ENCODE measurements at places on chromosomes 11 and 22. TPM values are rescaled to one million over a fixed set of nuclear protein-coding genes. Genes with fewer than 3 reads are reported as not detected.

ZNF214 gene
- total RNA-seq = not detected

DNA sequence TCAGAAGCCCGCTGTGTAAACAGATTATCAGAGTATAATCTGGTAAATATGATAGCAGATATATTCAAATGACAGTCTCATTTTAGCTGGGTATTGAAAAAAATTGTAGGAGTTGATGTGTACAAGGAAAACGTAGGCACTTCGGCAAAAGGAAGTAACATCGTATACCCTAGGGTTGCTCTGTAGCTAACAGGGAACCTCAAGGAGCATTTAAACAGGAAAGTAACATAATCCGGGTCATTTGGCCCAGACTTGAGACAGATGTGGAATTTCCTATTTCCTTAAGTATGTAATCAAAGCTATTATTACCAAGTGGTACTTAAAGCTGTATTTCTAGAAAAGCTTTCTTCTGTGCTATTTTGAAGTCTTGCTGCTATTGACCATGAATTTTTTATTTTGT lies 215.6 kb downstream of the DDX10 start:
- H3K4me1 ChIP-seq = no peaks in the 10 kb centered on the region
- no peak overlapping the region for H3K4me3 ChIP-seq
- H3K27me3 ChIP-seq = no peaks in the 10 kb centered on the region
- H3K27ac ChIP-seq = no peak overlapping the region
- no peak for DNase-seq

GRCh38 chr22:29393019-29393608 lies 4.7 kb upstream of the AP1B1 start:
- DNase-seq = no peak
- H3K4me1 ChIP-seq = peaks cover 12% of the 10 kb centered on the region
- no peaks in the 10 kb centered on the region for H3K27me3 ChIP-seq
- peak overlapping the region; percentile 31 for H3K27ac ChIP-seq

DNA sequence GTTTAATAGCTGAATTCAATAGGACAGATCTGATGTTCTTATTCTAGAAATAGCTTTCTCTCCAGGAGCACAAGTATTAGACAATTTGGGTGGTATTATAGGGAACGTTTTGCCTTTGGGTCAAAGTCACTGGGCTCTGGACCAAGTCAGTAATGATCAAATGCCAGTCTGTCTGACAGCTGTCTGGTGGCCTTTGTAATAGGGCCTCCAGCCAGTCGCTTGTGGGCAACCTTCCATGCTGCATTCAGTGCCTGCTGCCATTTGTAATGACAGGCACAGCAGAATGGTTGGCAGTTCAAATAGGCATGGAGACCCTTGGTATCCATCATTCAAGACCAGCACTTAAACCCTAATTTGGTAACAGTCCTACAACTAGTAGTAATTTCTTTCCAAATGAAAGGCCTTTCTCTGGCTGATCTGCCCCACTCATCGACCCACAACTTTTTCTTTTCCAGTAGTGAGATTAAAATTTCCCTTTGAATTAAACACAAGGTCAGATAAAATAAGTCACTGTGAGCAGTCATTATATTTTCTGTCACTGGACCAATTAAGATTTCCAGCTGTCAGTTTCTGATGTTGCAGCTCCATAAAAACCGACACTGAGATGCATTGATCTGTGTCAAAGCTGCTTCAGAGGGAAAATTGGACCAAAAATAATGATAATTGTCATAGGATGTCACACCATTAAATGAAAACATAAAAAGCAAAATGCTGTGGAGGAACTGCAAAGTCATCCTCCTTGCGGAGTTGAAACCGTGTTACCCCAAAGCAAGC lies 1038.1 kb downstream of the LRRC4C start:
- H3K4me3 ChIP-seq = no peak overlapping the region
- H3K4me1 ChIP-seq = no peaks in the 10 kb centered on the region
- no peak overlapping the region for H3K27ac ChIP-seq
- no peaks in the 10 kb centered on the region for H3K36me3 ChIP-seq

DNA sequence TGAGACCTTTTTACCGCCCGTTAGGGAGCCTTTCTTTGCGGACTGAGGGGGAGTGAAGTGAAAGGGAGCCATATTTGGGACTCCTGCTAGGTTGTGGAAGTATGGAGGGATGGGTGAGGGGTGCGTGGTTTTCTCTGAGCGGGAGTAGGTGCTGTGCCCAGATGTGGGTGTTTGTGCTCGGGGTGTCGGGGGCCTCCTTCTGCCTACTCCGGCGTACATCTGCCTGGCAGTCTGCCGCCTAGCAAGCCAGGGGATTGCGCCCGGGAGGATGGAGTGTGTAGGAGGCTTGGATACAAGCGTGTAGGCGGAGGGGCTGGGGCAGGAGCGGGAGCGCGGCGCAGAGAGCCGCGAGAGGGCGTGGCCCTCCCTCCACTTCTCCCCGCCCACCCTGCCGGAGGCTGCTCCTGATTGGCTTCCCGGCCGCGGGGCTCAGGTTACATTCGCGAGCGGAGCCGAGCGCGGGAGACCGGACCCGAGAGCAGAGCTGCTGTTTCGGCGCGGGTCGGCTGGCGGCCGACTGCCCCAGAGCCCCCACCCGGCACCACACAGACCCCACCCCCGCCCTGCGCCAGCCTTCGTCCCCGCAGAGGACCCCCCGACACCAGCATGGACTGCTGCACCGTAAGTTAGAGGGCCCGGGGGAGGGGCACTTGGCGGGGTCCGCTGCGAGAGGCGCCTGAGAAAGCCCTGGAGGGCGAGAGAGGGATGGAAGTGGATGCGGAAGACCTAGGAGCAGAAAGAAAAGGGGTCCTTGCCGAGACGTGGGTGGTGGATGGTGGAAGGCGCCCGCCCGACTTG lies at the start of gene NRGN:
TSS of gene NRGN (plus strand) at position 464 of the 798 bp plus-strand sequence. CDS start at position 607, 143 bp downstream.
- H3K4me3 ChIP-seq = peak within 1 kb of the TSS; percentile 76
- peak within 1 kb of the TSS; percentile 58 for H3K27ac ChIP-seq
- DNase-seq = peak; percentile 86
- H3K36me3 ChIP-seq = no peaks in the 10 kb centered on the region
- H3K4me1 ChIP-seq = peaks cover 18% of the 10 kb centered on the region

DNA sequence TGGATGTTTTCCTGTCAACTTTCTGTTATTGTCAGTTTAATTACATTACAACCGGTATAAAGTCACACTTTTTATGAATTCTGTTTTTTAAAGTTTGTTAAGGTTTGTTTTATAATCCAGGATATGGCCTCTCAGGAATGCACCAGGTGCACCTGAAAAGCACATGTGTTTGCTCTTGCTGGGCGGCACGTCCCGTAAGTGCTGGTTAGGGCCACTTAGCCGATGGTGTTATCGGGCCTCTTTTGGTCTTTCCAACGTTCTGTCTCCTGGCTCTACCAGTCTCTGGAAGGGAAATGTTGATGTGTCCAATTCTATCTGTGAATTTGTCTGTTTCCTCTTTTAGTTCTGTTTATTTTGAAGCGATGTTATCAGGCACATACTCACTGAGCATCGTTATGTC lies 695.7 kb downstream of the BRD1 start:
- DNase-seq = no peak
- H3K36me3 ChIP-seq = no peaks in the 10 kb centered on the region
- H3K27ac ChIP-seq = no peak overlapping the region
- peaks cover 6% of the 10 kb centered on the region for H3K27me3 ChIP-seq

DNA sequence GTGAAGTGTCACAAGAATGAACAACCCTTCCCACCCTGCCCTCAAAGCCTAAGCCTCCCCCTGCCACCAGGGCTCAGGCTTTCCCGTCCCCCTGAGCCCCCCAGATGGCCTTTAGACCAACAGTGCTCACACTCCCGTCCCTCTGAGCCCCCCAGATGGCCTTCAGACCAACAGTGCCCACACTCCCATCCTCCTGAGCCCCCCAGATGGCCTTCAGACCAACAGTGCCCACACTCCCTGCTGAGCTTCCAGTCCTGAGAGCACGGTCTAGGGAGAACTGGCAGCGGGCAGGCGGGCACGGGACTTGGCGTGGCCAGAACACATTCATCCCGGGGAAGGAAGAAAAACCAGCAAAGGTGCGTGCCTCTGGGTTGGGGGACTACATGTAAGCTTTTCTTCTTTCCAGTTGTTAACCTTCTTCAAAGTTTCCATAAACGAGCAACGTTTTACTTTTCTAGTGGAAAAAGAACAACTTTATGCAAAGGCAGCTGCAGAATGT lies 2.5 kb downstream of the MRGPRG start:
- peaks cover 21% of the 10 kb centered on the region for H3K27me3 ChIP-seq
- H3K36me3 ChIP-seq = no peaks in the 10 kb centered on the region

DNA sequence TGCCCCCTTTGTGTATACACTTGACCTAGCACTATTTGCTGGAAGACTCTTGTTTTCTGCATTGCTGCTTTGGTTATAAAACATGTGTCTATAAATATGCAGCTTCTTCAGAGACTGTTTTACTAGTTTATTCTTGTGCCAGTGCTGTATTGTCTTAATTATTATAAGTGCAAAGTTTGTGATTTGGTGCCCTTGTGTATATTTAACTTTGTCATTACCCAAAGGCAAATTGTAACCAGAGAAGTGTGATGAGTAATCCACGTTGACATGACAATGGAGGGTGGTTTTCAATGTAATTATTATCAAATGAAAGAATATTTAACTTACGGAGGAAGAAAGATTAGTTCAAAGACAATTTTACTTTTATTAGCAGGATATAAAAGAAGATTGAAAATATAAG lies 75.0 kb upstream of the PRODH start:
- H3K4me1 ChIP-seq = no peaks in the 10 kb centered on the region
- H3K4me3 ChIP-seq = no peak overlapping the region
- H3K36me3 ChIP-seq = no peaks in the 10 kb centered on the region

DNA sequence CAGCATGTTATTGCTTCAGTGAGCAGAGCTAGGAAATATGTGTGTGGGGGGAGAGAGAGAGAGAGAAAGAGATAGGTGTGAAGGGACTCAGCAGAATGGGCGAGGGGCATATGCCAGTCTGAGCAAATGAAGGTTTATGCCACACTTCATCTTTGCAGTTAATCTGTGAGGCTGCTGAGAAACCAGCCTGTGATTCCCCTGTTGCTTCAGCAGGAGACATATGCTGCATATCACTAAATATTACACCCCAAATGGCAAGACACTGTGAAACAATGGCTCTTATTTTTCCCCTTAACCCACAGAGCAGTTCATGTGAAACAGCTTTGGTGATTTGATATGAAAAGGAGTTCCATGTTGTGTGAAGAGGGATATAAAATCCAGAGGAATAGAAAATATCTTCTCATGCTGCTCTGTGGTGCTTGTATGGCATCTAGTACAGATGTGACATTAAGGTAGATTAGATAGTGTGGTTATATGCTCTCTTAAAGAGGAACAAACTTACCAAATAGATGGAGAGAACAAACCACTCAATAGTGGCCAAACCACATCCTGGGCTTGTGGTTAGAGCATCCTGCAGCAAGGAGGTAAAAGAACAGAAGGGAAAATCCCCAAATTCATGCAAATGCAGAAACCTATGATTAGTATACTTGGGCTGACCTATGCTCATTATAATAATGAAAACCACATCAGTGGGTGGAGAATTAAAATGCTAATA lies 864.2 kb downstream of the FAM181B start:
- peaks cover 38% of the 10 kb centered on the region for H3K4me1 ChIP-seq
- peak; percentile 96 for DNase-seq
- peak overlapping the region; percentile 98 for H3K27ac ChIP-seq
- H3K36me3 ChIP-seq = peaks cover 10% of the 10 kb centered on the region

LARGE1 gene
- 0.21 TPM for total RNA-seq

- H3K36me3 ChIP-seq = no peaks in the 10 kb centered on the region
- H3K27me3 ChIP-seq = peaks cover 9% of the 10 kb centered on the region
- H3K4me3 ChIP-seq = no peak overlapping the region
- H3K27ac ChIP-seq = no peak overlapping the region
Observed at GRCh38 chr22:36741204-36741793, 34.6 kb downstream of the IFT27 start.

FIBIN gene
- not detected for total RNA-seq

CNTF gene
- total RNA-seq = 2.9 TPM

GRCh38 chr11:91258876-91259275 lies 965.7 kb upstream of the FAT3 start:
- no peak overlapping the region for H3K4me3 ChIP-seq
- H3K4me1 ChIP-seq = no peaks in the 10 kb centered on the region
- no peaks in the 10 kb centered on the region for H3K27me3 ChIP-seq
- DNase-seq = no peak
- H3K36me3 ChIP-seq = no peaks in the 10 kb centered on the region
